Karpas-422 (cell line): ENCODE measurements at places on chromosomes 11 and 22. TPM values are rescaled to one million over a fixed set of nuclear protein-coding genes. Genes with fewer than 3 reads are reported as not detected.

DNA sequence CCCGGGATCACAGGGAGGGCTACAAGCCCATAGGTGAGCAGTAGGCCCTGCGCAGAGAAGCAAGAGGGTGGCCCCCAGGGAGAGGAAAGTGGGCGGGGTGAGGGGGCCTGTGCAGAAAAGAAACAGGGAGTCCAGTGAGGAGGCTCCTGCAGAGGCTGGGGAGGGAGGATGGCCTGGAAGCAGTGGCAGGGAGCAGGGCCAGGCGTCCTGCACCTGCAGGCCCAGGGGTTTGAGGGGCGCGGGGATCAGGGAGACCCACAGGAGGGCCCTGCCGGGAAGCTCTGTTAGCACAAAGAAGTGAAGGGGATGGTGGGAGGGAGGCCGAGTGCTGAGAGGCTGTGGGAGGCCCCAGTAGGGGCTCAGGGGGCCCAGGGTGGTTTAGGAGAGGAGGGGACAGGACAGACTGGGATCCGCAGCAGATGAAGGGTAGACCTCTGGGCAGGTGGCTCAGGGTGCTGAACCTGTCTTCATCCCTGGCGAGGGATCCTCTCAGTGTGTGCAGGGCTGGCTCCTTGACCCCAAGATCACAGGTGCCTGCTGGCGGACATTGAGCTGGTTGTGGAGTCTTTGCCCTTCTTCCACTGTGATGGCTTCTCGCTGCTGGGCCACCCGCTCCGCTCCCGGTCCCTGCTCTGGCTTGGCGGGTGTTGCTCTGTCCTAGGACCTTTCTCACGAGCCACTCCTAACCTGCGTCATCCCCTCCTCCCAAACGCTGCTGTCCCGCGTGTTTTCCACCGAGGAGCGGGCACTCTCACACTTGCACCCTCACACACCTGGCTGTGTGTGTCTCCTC is 31.8 kb upstream of the CELSR1 start:
- no peaks in the 10 kb centered on the region for H3K36me3 ChIP-seq
- H3K27me3 ChIP-seq: no peaks in the 10 kb centered on the region
- no peak overlapping the region for H3K27ac ChIP-seq
- H3K4me1 ChIP-seq: peaks cover 2% of the 10 kb centered on the region

GRCh38 chr22:20203552-20204201 is 52.8 kb upstream of the CCDC188 start:
- H3K27ac ChIP-seq: no peak overlapping the region
- no peaks in the 10 kb centered on the region for H3K36me3 ChIP-seq
- H3K4me3 ChIP-seq: no peak overlapping the region
- no peaks in the 10 kb centered on the region for H3K27me3 ChIP-seq

DNA sequence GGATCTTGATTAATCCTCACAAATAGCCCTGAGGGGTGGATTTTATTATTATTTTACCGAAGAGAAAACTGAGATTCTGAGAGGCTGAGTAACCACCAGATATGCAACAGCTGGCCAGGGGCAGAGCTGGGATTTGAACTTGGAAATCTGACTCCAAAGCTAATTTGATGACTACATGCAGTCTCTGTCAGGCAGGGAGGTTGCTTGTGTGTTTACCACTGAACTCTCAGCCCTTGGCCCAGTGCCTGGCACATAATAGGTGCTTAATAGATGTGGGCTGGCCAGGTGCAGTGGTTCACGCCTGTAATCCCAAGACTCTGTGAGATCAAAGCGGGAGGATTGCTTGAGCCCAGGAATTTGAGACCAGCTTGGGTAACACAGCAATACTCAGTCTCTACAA is 121.7 kb upstream of the CRYBB3 start:
- H3K27me3 ChIP-seq: no peaks in the 10 kb centered on the region
- H3K36me3 ChIP-seq: no peaks in the 10 kb centered on the region
- no peak overlapping the region for H3K27ac ChIP-seq
- H3K4me3 ChIP-seq: no peak overlapping the region
- DNase-seq: no peak

GRCh38 chr11:68659158-68659921 is 25.0 kb upstream of the GAL start:
- H3K36me3 ChIP-seq: no peaks in the 10 kb centered on the region
- no peak for DNase-seq
- no peak overlapping the region for H3K4me3 ChIP-seq

- H3K27ac ChIP-seq: no peak overlapping the region
- H3K4me3 ChIP-seq: no peak overlapping the region
- no peaks in the 10 kb centered on the region for H3K36me3 ChIP-seq
- H3K4me1 ChIP-seq: no peaks in the 10 kb centered on the region
Measured at GRCh38 chr11:44709281-44709562, 17.5 kb upstream of the TSPAN18 start.

- no peaks in the 10 kb centered on the region for H3K36me3 ChIP-seq
- no peak overlapping the region for H3K27ac ChIP-seq
- H3K4me1 ChIP-seq: no peaks in the 10 kb centered on the region
- H3K27me3 ChIP-seq: no peaks in the 10 kb centered on the region
Measured at GRCh38 chr11:82183346-82183745, 550.3 kb downstream of the FAM181B start.

The ALDH3B1 gene
- total RNA-seq: 0.40 TPM in 1 of 2 replicates, not detected in the other

GRCh38 chr11:116970485-116971292 is 127.5 kb downstream of the SIK3 start:
- H3K36me3 ChIP-seq: no peaks in the 10 kb centered on the region
- no peak overlapping the region for H3K27ac ChIP-seq
- DNase-seq: no peak
- no peaks in the 10 kb centered on the region for H3K27me3 ChIP-seq
- no peak overlapping the region for H3K4me3 ChIP-seq

The YPEL1 gene
- total RNA-seq: 1.6 and 1.8 TPM in 2 replicates

GRCh38 chr11:59285716-59286260 is 72.9 kb upstream of the OR5AN1 start:
- H3K27ac ChIP-seq: no peak overlapping the region
- no peaks in the 10 kb centered on the region for H3K36me3 ChIP-seq
- H3K4me3 ChIP-seq: no peak overlapping the region

The CDK2AP2 gene
- 91.5 and 106 TPM in 2 replicates for total RNA-seq
